ENCODE measurements at places on chromosomes 12 and 14. TPM values are rescaled to one million over a fixed set of nuclear protein-coding genes. Genes with fewer than 3 reads are reported as not detected.

Gene GLIPR1L2
- 1.8 TPM for total RNA-seq

Gene AMN
- 0.40 TPM for total RNA-seq

Gene ITFG2
- 31.9 TPM for total RNA-seq

Gene TDRD9
- total RNA-seq: not detected

Gene GPR65
- total RNA-seq: not detected

Gene TAS2R13
- total RNA-seq: 0.29 TPM

Gene GALNT9
- 0.29 TPM for total RNA-seq

Gene C14orf119
- total RNA-seq: 80.1 TPM

Gene KRT6A
- total RNA-seq: not detected

Gene P2RX2
- not detected for total RNA-seq

Gene EFS
- 0.80 TPM for total RNA-seq

Gene LALBA
- total RNA-seq: not detected

Gene ISCA2
- total RNA-seq: 27.8 TPM

Gene TMEM132D
- 6.4 TPM for total RNA-seq

Gene AGAP2
- total RNA-seq: 0.03 TPM

Gene SAMD4A
- total RNA-seq: 17.8 TPM

Gene TGM1
- total RNA-seq: 2.6 TPM

Gene GYS2
- total RNA-seq: not detected

Gene OR4E2
- total RNA-seq: not detected

Gene COX8C
- total RNA-seq: not detected

Gene EXOC3L4
- total RNA-seq: 0.97 TPM

Gene HOXC9
- total RNA-seq: 12.6 TPM

Gene KCNC2
- not detected for total RNA-seq

Gene FOXA1
- 6.5 TPM for total RNA-seq

Gene OASL
- total RNA-seq: 29.6 TPM

Gene ETFBKMT
- 1.0 TPM for total RNA-seq

Gene TAS2R8
- total RNA-seq: not detected

Gene DEPDC4
- 2.4 TPM for total RNA-seq

Gene KTN1
- total RNA-seq: 221 TPM

Gene SDR9C7
- not detected for total RNA-seq

Gene DBX2
- total RNA-seq: not detected

Gene TAMALIN
- 1.1 TPM for total RNA-seq

Gene ENDOU
- total RNA-seq: not detected

Gene INF2
- 40.6 TPM for total RNA-seq

Gene SMIM10L1
- 7.9 TPM for total RNA-seq

Gene RD3L
- not detected for total RNA-seq

Gene MANSC4
- total RNA-seq: not detected

Gene TWF1
- 179 TPM for total RNA-seq

Gene B4GALNT1
- total RNA-seq: 60.9 TPM

Gene C1S
- total RNA-seq: 5.5 TPM

Gene TMEM121
- total RNA-seq: 8.7 TPM

Gene BIN2
- total RNA-seq: not detected

Gene SERPINA9
- total RNA-seq: not detected

Gene OTOGL
- 1.4 TPM for total RNA-seq

Gene ERP27
- total RNA-seq: not detected

Gene IPO4
- total RNA-seq: 275 TPM

Gene IFT43
- total RNA-seq: 41.5 TPM
